Putamen (tissue), 1 donor: ENCODE measurements at places on chromosomes 5 and 9.

DNA sequence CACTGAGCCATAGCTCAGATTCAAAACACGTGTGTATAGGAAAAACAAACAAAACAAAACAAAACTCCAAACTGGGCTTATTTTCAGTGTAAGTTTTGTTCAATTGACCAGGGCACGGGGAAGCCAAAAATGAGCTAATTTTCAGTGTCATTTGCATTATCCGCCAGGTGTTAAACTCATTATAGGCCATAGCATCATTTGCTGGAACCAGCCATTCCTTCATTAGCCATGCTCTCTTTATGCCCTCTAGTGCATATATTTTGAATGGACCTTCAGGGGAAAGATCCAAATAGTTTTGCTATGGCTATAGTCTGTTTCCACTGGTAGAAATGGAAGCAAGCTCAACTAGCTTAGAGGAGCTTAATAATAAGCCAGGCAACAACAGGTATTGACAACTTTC lies 1205.2 kb upstream of the DMAC1 start:
- DNase-seq, result peak; percentile 5

GRCh38 chr9:86670076-86670475 lies 277.2 kb downstream of the GAS1 start:
- no peak for DNase-seq

DNA sequence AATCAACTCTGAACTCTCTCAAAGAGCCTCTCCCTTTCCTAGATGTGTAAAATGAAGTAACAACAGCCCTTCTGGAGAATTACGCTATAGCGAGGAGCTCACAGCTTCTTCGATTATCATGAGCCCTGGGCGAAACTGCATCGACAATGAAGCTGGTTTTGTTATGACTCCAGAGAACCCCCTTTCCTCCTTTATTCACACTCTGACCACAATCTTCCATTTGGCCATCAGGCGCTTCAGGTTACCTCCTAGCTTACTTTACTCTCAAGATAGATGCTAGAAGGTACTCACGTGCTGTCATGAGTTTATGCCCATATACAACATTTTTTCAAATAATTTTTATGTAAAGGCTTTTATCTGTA lies 362.7 kb upstream of the RFX3 start:
- no peak for DNase-seq

GRCh38 chr5:88602584-88602983 lies 280.4 kb downstream of the MEF2C start:
- no peak for DNase-seq

GRCh38 chr9:9099646-9100045 lies 1300.1 kb upstream of the DMAC1 start:
- peak; percentile 9 for DNase-seq

DNA sequence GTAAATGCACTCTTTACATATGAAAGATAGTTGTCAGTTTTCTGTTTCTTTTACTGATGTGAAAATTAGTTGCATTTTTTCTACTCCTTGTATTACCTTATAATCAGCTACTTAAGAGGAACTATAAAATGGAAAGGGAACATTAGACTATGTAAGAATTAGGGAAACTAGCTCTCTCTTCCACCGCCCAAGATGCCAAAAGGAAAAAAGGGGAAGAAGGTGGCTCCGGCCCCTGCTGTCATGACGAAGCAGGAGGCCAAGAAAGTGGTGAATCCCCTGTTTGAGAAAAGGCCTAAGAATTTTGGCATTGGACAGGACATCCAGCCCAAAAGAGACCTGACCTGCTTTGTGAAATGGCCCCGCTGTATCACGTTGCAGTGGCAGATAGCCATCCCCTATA lies 15.2 kb upstream of the HOMER1 start:
- no peak for DNase-seq

GRCh38 chr5:57258052-57258451 lies 84.2 kb downstream of the GPBP1 start:
- no peak for DNase-seq

DNA sequence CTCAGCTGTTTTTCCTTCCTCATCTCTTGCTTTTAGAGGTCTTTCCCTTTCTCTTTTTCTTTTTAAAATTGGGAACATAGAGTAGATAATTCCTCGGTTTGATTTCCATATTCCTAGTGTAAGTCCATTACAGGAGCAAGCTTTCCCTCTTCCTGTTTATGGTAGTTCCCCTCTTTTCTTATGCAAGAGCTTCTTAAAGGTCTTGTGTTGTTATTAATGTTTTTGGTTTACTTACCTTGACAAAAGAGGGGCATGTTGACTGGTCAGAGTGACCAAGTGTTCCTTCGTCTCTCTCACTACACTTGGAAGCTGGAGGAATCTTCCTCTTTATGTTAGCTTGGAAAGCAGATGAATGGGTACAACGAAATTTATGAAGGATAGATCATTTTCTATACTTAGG lies 8.3 kb downstream of the ATG10 start:
- DNase-seq, result no peak

GRCh38 chr5:169160405-169160901 lies 140.5 kb downstream of the SLIT3 start:
- no peak for DNase-seq

- no peak for DNase-seq
Observed at GRCh38 chr5:15326471-15326870, 173.5 kb upstream of the FBXL7 start.

- no peak for DNase-seq
Observed at GRCh38 chr9:78072586-78073199, 41.1 kb upstream of the GNAQ start.

DNA sequence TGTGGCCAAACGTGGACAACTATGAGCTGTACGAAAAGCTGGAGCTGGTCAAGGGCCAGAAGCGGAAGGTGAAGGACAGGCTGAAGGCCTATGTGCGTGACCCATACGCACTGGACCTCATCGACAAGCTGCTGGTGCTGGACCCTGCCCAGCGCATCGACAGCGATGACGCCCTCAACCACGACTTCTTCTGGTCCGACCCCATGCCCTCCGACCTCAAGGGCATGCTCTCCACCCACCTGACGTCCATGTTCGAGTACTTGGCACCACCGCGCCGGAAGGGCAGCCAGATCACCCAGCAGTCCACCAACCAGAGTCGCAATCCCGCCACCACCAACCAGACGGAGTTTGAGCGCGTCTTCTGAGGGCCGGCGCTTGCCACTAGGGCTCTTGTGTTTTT lies 3.3 kb downstream of the CDK9 start:
- DNase-seq, result no peak

GRCh38 chr5:154516475-154516874 lies 38.4 kb upstream of the HAND1 start:
- no peak for DNase-seq

GRCh38 chr5:168790002-168790635 lies 211.0 kb upstream of the PANK3 start:
- no peak for DNase-seq

- no peak for DNase-seq
Observed at GRCh38 chr9:121328876-121329681, 41.0 kb downstream of the STOM start.

DNA sequence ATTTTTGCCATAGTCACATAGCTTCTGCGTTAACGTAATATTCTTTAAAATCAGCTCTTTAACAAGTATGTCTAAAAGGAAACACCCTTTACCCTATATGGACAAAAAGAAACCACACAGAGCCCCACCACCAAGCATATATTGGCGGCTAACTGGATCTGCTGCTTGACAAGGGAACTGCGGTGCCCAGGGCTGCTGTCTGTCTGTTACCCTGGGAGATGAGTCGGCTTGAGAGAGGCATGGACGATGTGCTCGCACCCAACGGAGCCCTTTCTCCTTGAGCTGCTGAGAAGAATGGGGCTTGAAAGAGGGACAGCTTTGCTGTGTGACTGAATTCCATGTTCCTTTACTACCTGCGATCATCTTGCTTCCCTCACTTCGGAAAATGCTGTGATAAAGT lies 158.6 kb upstream of the SHB start:
- DNase-seq, result no peak

GRCh38 chr9:129548571-129549135 lies 72.2 kb downstream of the C9orf50 start:
- DNase-seq, result no peak

DNA sequence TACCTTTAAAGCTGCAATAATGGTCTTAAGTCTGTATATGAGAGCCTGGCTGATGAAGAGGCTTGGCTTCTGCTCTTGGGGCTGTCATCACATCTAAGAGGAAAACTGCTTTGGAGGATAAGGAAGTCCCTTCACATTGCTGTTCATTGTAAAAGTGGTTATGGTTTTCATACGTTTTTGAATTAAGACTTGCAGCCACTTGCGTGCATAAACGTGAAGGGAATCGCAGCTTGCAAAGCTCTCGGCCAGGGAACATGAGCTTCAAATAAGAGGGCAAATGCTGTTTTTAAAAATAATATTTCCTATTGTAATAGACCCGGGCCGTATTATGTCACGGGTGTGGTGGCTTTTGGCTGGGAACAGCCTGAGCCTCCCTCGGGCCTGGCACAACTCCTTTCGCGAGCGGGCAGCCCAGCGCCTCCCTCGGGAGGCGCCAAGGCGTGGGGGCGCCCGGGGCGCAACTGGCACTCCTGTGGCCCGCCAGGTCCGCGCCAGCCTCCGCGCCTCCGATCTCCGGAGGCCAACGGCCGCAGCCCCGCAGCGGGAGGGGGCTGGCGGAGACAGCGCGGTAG lies 538 bp upstream of the ARHGEF28 start:
- no peak for DNase-seq

- DNase-seq, result no peak
Observed at GRCh38 chr9:124389146-124389939, 25.9 kb downstream of the PSMB7 start.

DNA sequence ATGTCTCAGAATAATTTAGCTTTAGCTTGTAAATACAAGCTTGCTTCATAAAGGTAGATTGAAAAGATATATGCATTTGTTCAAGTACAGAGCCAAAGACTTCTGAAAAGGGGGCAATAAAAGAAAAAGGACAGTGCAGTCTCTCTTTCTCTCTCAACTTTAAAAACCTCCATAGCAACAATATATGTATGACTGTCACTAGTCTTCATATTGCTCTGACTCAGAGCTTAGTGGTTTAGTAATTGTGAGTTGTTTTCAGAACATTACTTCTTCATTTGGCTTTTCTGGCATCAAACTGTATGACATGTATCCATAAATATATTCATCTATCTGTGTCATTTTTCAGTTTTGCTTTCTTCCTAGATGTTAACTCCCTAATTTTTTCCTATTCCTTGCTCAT lies 194.6 kb upstream of the KIF2A start:
- DNase-seq, result no peak

DNA sequence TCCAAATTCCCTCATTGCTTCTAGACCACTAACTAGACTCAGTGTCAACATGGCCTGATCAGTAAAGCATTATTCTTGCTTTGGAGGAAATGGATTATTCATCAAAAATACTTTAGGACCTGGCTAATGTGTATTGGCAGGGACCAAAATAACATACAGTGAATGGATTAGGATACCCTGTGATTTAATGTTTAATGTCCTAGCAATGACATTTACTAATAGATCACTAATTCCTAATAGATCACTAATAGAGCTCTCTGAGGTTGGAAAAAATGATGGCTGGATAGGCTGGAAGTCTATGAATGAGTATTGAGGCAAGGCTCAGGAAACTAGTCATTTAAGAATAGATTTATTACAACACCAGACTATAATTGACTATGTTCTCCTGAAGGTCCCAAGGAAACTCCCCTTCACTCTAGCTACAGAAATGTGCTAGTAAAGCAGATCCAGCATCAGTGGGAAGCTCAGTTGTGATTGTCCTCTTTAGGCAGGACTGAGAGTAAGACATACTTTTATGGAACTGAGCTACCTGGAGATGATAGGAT lies 46.1 kb upstream of the CHSY3 start:
- DNase-seq, result no peak

DNA sequence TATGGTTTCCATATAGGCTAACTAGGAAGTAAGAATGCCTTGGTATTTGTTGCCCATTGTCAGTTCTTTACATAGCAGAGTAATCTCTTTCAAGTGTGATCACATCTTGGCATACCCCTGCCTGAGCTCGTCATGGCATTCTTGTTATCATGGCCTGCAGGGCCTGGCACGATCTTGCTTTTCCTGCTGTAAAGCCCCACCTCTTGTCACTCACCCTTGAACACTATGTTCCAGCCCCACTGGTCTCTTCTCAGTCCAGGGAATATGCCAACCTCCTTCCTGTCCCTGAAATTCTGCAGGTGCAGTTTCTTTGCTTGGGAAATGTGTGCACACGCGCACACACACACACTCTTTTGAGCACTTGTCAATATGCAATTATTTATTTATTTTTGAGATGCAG lies 250.2 kb upstream of the DMRT1 start:
- no peak for DNase-seq

GRCh38 chr5:88698290-88698689 lies 184.7 kb downstream of the MEF2C start:
- DNase-seq, result no peak

- DNase-seq, result no peak
Observed at GRCh38 chr5:115487756-115488155, 56.8 kb downstream of the FEM1C start.

- peak; percentile 68 for DNase-seq
Observed at GRCh38 chr9:97526895-97527575, 25.6 kb downstream of the TMOD1 start.

DNA sequence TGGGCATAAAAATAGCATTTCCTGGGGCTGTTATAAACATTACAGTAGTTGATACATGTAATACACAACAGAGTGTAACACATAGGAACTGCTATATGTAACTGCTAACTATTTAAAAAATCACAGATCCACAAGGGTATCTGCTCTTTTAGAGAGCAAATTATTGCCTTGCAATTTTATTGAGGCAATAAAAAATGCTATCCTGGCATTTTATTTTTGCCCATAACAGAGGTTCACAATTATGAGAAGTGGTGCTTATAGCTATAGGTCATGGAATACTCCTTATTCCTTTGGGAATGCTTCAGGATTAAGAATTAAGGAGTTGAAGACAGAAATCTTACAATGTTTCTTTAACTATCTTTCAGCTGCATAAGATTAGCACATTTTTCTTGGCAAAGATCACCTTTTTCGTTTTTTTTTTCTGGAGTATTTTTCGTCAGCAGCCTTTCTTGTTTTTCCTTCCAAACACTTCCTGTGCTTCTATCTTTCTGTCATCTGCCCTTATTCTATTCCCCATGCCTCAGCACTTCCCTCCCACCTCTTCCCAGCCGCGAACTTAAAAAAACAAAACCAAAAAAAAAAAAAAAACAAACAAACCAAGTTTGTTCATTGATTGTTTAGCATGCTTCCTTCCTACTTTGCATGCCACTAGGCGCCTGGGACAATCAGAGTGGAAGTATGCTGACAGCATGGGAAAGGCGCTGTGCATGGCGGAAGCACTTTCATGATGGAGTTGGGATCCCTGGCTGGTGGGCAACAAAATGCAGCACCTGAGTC lies 264.2 kb downstream of the MAST4 start:
- no peak for DNase-seq

DNA sequence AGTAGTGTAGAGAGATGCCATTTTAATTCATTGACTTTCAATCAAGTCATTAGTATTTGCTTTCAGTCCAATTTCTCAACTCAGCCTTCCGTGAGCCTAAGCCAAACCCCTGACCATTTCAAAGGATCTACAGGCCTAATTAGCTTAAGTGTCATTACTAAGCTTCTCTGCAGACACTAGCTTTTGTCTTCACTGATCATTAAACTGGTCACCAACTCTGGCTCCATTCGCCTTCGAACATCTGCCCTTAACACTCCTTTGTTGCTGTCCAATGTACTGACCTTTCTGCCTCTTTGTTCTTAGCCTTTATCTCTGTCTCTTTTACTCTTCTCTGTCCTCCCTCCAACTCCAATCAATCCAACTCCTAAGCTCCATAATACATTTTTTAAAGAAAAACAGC lies 299.3 kb downstream of the DIRAS2 start:
- DNase-seq, result no peak

- peak; percentile 48 for DNase-seq
Observed at GRCh38 chr9:127869310-127870152, 7.9 kb downstream of the AK1 start.

GRCh38 chr9:104494808-104495207 lies 9.3 kb upstream of the OR13F1 start:
- DNase-seq, result no peak
